ENCODE measurements at places on chromosomes 13 and 19.

DNA sequence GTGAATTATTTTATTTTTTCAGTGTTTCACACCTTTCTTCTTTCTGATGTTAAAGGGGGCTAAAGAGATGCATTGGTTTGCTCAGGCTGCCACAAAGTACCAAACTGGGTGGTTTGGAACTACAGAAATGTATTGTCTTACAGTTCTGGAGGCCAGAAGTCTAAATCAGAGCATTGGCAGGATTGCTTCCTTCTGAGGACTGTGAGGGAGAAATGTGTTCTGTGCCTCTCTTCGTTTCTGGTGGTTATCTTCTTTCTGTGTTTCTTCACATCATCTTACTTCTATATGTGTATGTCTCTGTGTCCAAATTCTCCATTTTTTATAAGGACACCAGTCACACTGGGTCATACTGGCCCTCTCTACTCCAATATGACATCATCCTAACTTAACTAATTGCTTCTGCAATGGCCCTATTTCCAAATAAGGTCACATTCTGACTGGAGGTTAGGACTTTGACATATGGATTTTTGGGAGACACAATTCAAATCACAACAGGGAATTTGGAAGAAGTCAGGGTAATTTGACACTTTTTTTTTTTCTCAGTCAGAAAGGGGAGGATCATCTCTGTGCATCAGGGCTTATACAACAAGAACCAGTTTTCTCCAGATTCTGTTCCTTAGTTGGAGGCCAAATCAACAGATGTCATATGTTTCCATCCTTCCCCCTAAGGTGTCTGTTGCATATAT, 188.2 kb downstream of the KCNRG start:
- DNase-seq = no peak

- DNase-seq = no peak
Observed at GRCh38 chr19:2650515-2650914, 52.0 kb downstream of the GNG7 start.

GRCh38 chr13:21033212-21033840, 28.1 kb downstream of the LATS2 start:
- peak; percentile 63 for DNase-seq

DNA sequence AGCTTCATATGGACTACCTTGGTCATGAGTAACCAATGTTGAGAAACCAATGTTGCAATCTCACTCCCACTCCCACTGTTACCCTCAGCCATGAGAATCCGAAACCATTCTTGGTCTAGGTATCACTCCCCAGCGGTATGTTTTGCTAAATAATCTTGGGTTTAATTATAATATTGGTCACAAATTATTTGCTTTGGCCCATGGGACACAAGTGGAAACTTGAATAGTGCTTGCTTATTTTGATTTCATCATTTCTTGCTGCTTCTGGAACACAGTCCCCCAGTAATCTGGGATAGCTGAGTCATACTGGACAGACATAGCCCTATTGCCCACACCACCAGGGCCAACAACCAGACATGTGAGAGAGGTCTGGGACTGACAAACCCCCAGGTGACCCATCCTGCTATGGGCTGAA, 171.6 kb upstream of the IPO5 start:
- DNase-seq = peak; percentile 63

DNA sequence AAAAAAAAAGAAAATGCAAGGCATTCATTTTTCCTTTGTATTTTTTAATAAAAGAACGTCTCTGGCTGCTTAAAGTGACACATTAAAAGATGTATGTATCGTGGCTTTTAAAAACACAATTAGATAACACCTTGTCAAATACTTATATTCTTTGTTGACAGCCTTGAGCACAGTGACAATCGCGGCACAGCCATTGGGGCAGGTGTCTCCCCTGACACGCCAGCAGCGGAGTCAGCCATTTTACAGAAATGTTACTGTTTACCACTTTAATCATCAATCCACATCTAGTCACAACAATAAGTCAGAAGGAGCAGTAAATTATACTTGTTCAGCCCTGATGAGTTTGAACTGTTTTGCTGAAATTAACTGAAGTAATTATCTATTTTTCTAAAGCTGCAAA, 224.1 kb downstream of the ZNF536 start:
- DNase-seq = no peak

- DNase-seq = no peak
Observed at GRCh38 chr13:92951273-92951890, 275.2 kb upstream of the GPC6 start.

DNA sequence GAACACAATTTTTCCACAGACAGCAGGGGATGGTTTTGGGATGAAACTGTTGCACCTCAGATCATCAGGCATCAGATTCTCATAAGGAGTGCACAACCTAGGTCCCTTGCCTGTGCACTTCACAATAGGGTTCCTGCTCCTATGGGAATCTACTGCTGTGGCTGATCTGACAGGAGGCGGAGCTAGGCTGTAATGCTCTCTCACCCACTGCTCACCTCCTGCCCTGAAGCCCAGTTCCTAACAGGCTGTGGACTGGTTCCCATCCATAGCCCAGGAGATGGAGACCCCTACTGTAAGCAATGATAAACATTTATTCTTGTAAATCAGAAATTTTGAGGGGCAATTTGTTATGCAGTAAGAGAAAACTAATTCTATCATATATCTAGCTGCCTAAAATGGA, 1234.7 kb downstream of the SLITRK1 start:
- no peak for DNase-seq

GRCh38 chr19:47280183-47280797, 5.6 kb downstream of the INAFM1 start:
- peak; percentile 30 for DNase-seq

DNA sequence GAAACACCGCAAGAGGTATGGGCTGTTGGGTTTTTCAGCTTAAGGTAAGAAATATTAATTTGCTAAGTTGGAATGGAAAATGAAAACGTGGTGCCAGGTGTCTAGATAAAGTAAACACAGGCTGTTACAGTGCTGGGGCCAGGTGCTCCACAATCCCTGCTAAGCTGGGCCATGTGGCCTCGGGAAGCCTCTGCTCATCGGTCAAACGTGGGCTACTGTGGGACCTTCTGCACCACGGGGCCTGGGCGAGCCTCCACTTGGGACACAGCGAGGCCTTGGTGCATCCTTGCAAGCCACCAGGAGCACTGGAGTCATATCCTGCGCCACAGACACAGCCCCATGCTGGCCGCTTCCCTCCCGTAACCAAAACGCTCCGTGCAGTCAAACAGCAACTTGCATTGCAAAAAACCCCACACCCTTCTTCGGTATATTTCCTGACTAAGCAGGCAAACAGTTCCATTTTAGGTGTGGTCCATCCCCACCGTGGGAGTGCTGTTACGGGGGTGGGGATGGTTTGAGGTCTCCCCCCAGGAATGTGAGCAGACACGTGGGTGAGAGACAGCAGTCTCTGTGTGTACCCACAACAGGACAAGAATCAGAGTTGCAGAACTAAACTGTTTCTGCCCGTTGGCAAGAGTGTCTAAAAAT, 96.3 kb upstream of the SOX1 start:
- no peak for DNase-seq

- DNase-seq = peak; percentile 100
Observed at GRCh38 chr19:51799034-51799773, 4.2 kb downstream of the FPR3 start.

GRCh38 chr13:29065142-29065541, 245.0 kb downstream of the MTUS2 start:
- DNase-seq = no peak

DNA sequence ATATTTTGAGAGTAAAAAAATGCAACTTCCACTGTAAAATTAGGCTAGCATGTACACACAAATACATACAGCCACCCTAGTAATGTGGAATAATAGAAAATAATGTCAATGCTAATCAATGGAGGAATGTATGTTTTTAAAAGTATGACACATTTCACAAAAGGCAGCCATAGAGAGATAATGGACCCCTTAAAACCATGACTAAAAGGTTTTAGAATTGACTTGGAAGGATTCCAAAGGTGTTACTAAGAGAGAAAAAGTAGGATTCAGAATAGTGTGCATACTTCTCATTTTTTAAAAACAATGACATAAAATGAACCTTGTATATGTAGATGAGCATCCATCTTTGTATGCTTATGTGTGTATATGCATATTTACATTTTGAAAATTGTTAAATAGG, 597.9 kb upstream of the PCDH9 start:
- DNase-seq = peak; percentile 6

DNA sequence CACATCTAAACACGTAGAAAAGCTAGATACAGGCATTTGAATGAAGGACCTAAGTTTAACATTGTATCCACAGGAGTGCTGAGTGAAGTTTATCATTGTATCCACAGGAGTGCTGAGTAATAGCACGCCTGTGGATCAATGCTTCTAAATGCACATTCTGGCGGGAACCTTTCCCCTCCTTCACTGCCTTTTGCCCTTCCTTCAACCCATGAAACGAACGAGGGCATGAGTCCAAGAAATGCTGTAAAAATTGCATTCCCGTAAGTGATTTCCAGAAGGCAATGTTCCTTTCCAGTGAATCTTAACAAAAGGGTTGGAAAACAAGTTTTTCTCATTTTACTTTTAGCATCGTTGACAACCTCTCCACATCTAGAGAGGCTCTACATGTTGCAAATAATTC, 88.1 kb downstream of the ZDHHC20 start:
- DNase-seq = peak; percentile 67

DNA sequence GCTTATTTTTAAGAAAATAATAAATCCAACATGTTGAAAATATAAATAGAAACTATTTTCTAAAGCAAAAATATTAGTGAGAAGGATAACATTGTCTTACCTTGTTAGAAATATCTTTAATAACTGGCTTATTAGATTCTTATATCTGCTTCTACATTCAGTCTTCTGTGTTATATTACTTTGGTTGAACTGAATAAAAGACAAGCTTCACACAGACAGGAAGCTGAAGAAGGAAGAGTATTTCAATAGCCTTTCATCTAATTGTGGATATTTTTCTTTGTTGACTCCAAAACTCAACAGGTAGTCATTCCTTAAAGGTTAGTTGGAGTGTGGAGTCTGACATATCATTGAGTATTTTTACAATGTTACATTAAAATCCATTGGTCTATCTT, 10.9 kb downstream of the SETDB2 start:
- no peak for DNase-seq

All from choroid plexus epithelial cell (primary cell).